ENCODE measurements at places on chromosomes 7 and 10.
A peak's percentile ranks its signal among the peaks of the same experiment; 100 is the strongest.

DNA sequence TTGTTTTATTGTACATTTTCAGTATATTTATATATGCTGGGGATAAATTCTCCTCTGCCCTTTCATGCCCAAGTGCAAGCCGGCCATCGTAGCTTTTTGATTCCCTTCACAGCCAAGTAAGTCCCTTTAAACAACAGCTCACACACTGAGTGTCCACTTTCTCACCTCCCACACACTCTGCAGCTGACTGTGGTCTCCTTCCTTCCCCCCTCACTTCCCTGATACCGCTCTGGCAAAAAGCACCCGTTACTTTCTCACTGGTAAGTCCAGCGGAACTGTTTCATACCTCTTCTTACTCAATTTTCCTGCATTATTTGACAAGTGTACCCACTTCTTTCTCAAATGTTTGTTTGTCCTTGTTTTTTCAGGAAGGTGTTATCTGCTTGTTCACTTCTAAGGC, 35.2 kb downstream of the MGAM start:
- no peak for DNase-seq

GRCh38 chr7:5296015-5296610, 13.4 kb downstream of the SLC29A4 start:
- no peak for DNase-seq

DNA sequence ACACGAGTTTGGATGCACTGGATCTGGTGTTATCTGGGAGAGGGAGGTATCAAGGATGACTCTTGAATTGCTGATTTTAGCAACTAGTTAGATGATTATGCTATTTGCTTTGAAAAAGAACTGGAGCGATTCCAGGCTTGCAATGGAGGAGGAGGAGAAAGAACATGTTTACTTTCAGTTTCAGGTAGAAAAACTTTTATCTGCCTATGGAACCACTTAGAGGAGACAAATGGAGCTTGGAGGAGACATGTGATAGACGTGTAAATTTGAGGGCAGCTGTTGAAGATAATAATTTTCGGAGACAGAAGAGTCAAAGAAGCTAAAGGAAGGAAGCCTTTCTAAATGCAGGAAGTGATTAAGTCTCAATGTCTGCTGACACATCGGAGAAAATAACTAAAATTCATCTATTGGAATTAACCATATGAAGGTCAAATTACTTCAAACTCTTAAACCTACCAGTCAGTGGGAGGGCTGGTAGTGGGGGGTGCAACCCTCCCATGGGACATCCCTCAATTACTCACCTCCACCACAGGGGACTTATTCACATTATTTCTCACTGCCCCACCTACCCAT, 56.4 kb upstream of the GNAI1 start:
- DNase-seq: no peak

DNA sequence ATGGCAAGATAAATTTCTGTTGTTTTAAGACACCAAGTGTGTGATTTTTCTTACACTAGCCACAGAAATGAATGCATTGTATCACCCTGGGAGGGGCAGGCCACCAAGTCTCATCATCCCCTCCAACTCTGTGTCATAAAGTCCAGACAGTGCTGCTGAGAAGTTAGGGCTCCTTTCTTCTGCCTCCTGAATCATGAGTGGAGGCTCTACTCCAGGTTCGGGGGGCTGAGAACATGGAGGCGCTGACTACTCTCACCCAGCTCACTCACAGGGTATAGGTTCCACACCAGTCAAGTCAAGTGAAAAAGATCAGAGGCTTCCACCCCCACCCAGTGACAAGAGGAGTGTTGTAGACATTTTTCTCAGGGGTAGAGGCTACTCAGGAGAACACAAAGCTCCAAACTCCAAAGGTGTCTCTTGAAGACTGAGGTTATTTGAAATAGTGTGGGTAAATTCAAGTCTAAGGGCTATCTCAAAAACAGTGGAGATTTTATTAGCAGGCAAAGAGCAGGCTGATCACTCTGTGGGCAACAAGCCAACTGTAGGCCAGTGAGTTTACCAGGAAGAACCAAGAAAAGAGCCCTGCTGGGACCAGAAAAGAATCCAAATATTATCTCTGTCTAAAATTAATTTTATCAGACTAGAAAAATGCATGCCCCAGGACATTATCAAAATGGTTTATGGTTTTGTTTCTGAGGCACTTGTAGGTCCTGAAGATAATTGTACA, 118.6 kb upstream of the RET start:
- DNase-seq: no peak

- peak; percentile 51 for DNase-seq
These were observed 14.6 kb downstream of the IFIT3 start for GRCh38 chr10:89342206-89342958.

- no peak for DNase-seq
These were observed 1.4 kb upstream of the KLF6 start for GRCh38 chr10:3786295-3787015.

DNA sequence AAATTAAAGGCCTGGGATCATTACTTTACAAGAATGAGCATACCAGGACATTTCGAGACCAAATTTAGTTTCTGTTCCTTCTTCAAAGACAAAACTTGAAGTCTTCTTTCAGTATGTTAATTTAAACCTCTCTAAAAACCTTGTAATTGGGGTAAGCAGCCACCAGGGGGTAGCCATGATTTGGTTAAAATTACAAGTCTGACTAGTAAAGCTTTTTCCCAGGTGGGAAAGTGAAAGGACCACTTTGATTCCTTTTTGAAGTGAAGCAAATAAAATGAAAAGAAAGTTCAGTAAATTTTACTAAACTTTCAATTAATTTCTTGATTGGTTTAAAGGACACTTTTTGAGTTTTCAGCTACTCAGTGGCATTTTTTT, 294.3 kb downstream of the BBS9 start:
- DNase-seq: no peak

DNA sequence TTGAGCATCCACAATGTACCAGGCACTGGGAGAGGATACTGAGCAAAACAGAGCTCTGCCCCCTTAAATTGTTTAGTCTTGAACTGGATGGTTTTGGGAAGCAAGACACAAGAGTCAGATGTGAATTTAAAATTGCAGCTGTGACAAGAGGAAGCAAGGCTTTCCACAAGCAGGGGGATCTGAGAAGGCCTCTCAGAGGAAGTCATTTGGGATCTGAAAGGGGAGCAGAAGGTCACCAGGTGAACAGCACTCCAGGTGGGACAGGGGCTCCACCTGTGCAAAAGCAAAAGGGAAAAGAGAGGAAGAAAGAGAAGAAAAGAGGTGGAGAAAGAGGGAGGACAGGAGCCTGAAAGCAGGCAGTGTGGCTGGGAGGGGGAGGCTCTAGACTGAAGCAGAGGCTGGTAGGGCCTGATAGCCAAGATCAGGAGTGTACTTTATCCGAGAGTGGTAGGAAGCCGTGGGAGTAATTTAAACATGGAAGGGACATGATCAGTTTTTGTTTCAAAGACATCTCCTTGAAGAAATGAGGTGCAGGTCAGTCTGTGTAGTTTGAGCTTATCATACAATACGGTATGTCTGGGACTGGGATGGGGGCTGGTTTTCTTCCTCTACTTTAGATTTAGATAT, 76.1 kb upstream of the DUSP5 start:
- no peak for DNase-seq

- DNase-seq: no peak
These were observed 44.2 kb downstream of the DLD start for GRCh38 chr7:107934991-107935770.

- no peak for DNase-seq
These were observed 48.3 kb downstream of the SLC37A3 start for GRCh38 chr7:140350056-140350455.

DNA sequence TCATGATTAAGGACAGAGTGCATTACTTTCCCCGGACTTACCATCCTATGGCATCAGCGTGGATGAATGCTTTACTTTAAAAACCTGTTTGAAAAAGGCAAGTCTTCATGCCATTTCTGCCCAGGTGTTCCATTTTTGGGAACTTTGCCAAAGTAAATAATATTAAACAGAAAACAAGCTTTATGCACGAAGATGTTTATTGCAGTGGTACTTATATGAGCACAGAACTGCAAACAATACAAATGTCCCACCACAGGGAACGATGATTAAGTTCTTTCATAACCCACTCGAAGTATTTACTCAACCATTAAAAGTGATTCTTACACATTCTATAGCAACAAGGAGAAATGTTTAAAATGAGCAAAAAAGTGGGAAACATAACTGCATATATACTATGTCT, 109.7 kb upstream of the GDF10 start:
- DNase-seq: no peak

DNA sequence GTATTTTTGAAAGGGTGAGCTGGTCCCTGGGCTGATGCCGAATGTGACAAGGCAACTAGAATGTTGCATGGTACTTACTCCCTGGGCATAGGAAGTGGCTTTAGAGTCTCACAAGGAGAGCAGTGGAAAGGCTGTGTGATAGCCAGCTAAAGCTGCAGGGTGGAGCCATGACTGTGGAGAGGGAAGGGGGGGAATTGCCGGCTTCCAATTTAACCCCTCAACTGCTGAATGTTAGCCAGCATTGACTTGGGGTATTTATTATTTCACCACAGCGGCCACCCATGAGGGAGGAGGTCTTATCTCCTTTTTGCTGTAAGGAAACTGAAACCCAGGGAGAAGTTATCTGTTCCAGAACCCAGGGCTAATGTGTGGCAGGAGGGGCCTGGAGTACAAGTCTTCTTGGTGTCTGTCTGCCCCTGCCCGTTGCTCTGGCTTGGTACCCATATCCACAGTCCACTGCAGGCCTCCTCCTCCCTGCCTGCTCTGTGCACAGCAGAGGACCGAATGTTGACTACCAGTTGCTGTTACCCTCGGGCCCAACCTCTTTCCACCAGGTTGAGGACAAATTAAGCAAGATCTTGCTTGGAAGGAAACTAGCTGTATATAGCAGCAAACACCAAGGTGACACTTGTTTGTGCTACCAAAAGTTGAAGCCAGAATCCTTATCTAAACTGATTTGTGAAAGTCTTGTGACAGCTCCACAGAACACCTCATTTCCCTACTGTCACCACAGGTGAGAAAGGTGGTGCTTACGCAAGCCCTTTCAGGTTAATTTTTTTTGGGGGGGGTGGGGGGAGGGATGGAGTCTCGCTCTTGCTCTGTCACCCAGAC, 37.6 kb downstream of the WBP1L start:
- no peak for DNase-seq

DNA sequence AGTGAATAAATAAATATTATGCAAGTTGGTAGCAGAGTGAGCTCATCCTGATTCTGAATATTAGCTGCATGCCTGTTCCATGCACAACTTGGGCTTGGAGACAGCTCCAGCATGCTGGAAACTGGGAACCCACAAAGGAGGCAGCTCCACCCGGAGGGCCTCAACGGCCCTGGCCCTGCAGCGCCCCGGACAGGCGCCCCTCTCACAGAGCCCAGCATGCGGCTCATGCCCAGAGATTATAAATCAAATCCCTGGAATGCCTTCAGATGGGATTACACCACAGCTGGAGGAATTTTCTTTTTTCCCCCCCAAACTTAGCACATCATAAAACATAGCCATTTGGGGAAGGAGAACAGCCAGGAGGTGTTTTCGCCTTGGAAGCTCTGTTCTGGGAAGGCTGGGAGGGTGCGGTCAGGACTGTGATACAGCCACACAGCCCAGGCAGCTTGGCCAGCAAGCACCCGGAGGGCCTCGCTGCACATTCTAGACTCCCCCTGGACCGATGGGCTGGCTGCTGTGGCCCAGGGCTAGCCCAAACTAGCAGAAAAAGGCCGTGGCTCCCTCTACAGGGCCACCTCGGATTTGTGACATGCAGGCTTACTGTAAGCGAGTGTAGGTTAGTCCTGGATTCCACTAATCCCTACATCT, 102.4 kb downstream of the PTPN20 start:
- DNase-seq: no peak

GRCh38 chr7:37234334-37234733, 214.3 kb downstream of the ELMO1 start:
- no peak for DNase-seq

- no peak for DNase-seq
These were observed 38.9 kb upstream of the FHIP2A start for GRCh38 chr10:114782666-114783065.

- no peak for DNase-seq
These were observed 948 bp downstream of the TMEM229A start for GRCh38 chr7:124031919-124032318.

DNA sequence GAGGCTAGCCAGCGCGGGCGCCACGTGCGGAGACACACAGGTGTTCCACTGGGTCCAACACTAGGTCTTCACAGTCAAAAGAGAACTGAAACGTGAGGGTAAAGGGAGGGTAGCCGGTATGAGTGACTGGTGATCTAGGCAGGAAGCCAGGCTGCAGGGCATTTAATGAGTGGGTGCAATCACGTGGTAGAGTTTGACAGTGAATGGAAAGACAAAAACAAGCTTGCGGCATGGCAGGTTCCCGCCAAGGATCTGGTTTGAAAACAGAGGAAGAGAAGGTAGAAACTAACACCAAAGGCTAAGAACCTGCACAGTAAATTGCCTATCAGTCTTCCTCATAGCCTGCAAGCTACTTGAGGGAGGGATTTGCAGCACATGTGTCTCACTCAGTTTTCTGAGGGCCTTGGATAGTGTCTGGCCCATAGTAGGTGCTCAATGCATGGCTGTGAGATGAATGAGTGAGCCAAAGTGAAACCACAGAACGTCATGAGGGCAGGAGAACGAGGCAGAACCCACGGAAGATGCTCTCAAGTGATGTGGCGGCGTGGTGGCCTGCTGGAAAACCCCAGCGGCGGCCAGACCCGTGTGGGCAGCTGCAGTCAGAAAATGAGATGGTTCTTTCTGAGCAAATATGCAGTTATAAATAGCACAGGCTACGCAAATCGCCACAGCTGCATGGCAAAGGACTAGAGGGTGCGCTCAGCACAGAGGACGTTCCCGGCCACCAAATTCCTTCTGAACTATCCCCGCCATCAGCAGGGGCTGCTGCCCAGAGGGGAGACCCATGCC, 183.6 kb upstream of the NFE2L3 start:
- DNase-seq: no peak

DNA sequence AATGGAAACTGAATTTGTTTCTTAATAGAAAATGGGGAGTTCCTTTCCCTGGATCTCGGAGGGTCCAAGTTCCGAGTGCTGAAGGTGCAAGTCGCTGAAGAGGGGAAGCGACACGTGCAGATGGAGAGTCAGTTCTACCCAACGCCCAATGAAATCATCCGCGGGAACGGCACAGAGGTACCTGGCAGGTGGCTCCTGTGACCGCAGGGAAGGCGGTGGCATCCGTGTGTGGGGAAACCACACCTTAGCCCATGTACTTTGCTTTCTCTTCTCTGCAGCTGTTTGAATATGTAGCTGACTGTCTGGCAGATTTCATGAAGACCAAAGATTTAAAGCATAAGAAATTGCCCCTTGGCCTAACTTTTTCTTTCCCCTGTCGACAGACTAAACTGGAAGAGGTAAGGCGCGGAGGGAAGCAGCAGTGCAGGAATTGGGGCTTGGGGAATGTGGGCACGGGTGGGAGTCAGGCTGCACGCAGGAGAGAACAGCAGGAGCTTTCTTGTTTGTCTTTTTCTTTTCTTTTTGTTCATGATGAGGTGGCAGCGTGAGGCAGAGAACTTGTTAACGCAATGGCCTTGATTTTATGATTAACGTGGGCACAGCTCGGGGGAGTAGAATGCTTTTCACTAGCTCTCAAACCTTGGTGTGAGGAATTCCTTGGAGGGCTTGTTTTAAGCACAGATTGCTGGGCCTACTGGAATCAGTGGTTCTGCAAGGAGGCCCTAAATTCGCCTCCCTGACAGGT, 12.8 kb downstream of the HKDC1 start:
- DNase-seq: no peak

GRCh38 chr10:96456296-96456840, 57.4 kb downstream of the TLL2 start:
- no peak for DNase-seq

- no peak for DNase-seq
These were observed 22.1 kb downstream of the ACSL5 start for GRCh38 chr10:112395809-112396530.
